NCI-H526 (cell line): ENCODE measurements at places on chromosomes 2 and 18.

DNA sequence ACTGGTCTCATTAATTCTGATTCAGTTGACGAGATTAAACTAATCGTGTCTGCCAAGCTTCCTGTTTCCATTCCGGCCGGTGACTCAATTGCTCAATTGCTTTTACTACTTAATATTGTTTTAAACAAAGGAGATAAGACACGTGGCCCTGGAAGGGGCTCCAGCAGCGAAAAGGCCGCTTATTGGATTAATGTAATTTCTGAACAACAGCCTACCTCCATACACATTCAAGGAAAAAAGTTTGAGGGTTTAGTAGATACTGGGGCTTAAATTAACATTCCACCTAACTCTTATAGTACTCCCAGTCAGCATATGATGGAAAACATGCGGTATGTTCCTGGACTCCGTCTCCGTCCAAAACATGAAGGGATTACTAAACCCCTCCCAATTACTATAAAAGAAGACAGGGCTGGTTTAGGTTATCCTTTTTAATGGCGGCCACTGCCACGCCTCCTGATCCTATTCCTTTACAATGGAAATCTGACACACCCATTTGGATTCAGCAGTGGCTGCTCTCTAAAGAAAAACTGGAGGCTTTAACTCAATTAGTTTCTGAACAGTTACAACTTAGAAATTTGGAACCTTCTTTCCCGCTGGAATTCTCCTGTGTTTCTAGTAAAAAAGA lies 27.1 kb downstream of the VPS54 start:
- DNase-seq = no peak

GRCh38 chr18:2985628-2986027 lies 27.3 kb downstream of the LPIN2 start:
- no peak for DNase-seq

GRCh38 chr2:189602233-189602632 lies 21.6 kb upstream of the SLC40A1 start:
- no peak for DNase-seq

DNA sequence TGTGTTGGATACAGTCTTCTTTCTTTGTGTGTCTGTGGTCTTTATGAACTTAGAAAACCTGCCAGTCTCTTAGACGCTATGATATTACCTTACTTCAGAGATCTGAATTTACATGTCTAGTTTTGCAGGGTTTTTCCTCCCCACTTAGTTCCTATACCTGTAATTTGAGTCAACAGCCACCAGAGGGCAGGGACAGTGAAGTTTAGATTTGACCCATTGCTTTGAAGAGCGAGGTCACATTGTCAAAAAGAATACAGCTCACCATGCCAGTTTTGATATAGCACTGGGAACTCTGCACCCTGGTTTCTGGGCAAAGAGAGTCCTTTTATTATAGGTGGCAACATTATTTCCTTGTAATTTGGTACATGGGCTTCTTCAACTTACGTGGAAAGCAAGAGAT lies 102.3 kb downstream of the MAPK4 start:
- peak; percentile 29 for DNase-seq

DNA sequence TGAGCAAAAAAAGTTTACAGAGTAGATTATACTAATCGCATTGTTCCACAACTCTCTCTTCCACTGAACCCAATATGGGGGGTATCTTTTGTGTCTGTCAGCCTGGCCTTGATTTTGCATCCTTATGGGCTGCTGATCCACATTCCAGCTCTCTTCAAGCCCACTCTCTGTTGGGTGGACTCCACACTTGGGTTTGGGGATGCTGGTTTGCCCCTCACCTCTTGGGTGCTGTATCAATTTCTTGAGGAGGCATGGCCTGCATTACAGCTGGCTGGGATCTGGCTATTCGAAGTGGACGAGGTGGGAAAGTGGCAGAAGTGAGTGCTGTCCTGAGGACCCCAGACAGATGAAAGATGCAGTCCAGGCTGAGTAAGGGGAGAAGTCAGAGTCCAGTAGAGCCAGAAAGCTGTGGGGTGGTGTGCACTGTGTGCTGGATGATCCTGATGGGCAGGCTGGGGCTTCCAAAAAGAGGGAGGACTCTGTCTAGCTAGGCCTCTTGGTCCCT lies 141.4 kb downstream of the CAPN13 start:
- DNase-seq = no peak

GRCh38 chr2:231167745-231168459 lies 30.5 kb upstream of the ARMC9 start:
- DNase-seq = no peak

DNA sequence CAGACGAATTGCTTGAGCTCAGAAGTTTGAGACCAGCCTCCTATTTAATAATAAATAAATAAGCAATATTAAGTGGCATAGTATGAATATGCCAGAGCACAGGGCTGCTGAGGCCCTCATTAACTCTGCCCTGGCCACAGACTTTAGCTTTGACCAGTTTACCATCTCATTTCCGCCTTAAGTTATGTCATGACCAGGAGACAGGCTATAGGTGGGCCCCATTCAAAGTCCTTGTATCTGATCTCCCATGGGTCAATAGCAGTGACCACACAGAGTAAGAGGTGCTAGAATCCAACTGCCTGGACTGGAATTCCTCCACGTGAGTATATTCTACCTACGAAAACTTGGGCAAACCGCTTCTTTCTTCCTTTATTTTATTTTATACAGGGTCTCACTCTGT lies 13.4 kb upstream of the ASXL2 start:
- no peak for DNase-seq

GRCh38 chr2:46229134-46230063 lies 67.8 kb upstream of the EPAS1 start:
- DNase-seq = no peak

- DNase-seq = no peak
These were observed 33.7 kb upstream of the WIPF1 start for GRCh38 chr2:174631009-174631981.

GRCh38 chr18:392928-393573 lies 107.5 kb downstream of the COLEC12 start:
- DNase-seq = no peak

GRCh38 chr2:217366266-217366895 lies 506.5 kb upstream of the TNP1 start:
- DNase-seq = no peak

- no peak for DNase-seq
These were observed 316.8 kb upstream of the HS6ST1 start for GRCh38 chr2:128635361-128635900.

DNA sequence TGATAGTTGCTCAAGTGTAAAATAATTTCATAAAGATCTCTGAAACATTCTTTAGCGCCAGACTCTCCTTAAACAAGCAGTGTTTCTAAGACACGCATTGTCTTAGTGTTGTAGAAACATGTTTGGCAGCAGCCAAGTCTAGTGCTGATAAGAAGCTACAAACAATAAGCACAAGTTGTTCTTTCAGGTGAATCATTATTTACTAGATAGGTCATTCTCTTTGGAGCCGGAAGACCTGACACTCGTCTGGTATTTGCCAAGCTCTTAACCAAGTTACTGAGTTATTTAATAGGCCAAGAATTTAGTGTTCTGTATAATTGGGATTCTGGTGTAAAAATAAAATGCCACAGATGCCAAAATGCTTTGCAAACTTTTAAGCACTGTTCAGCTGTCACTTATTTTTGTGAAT lies 852.1 kb downstream of the CPS1 start:
- no peak for DNase-seq

DNA sequence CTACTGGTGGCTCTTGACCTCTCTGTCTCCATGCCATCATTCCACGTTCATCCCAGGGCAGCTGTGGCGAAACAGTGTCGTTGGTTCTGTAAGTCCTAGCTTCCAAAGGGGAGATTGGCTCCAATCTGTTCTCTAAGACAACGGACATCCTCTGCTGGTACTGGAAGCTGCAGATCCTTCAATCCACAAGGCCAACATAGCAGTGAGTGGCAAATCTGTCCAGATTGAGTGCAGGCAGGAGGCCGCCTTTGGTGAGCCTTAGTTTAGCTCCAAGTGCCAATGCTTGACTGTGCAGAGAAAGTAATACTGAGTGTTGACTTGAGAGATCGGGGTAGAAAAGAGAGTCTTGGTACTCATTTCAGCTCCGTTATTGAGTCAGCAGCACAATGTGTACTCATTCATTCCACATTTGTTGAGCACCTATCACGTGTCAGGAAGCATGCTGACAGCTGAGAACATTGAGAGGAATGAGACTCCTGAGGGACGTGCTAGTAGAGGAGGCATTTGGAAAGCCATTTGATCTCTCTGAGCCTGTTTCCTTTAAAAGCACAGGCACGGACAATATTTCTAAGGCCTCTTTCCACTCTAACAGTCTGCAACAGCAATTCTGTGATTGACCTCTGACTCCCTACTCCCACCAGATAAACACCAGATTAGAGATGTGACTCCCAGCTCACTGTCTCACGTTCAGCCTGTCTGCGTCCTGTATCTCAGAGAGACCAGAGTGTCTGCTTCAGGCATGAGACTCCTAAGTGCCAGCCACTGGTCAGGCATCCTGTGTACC lies 306.0 kb downstream of the CLIP4 start:
- no peak for DNase-seq

DNA sequence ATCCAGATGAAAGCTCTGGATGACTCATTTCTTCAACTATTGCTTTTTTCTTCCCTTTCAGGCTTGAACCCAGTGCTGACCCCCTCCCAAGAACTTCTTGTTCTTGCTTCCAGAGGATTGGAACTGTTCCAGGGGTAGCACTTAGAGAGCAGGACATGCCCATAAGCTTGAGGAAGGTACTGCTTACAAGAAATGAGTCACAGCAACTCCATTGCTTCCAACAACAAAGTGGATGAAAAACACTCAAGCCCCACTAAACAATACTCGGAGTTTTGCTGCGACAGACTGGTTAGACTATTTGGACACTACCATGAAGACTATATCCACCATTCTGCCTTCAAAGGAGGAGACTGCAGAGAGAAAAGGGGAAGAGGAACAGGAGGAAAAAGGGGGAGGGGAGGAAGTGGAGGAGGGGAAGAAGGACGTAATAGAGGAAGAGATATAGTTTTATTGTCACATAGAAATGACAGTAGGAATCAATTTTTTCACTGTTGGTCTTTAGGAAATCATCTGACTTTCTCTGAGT lies 1.6 kb upstream of the EPC2 start:
- no peak for DNase-seq

DNA sequence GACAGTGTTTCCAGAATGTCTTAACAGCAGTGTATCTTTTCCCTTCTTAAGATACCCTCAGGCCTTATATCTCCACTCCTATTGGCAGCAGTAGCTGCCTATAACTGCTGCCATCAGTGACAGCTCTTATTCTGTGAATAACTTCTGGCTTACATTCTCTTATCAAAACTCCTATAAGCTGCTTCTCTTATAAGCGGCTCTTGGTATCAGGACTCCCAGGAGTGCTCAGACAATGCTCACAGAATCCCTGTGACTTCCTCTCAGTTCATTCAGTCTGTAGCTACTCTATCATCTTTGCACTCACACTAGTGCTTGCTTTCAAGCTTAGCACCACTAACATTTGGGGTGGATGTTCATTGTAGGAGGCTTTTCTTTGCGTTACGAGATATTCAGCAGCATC lies 143.7 kb upstream of the CDH7 start:
- DNase-seq = no peak

DNA sequence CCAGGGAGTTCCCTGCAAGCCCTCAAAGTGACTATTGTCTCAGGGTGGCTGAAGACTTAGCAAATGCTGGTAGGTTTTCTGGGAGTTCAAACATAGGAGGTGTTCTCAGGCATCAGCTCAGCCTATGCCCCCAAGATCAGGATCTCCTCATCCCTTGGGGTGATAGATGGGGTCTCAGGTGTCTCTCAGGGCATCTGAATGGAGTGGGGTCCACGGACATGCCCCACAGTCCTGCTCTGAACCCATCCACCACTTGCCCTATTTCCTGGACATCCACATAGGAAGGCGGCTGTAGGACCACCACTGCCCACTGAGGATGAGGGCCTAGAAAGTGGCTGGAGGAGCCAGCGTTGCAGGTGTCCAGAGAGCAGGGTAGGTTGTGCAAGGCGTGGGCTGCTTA lies 287.0 kb upstream of the CXCR4 start:
- DNase-seq = no peak

DNA sequence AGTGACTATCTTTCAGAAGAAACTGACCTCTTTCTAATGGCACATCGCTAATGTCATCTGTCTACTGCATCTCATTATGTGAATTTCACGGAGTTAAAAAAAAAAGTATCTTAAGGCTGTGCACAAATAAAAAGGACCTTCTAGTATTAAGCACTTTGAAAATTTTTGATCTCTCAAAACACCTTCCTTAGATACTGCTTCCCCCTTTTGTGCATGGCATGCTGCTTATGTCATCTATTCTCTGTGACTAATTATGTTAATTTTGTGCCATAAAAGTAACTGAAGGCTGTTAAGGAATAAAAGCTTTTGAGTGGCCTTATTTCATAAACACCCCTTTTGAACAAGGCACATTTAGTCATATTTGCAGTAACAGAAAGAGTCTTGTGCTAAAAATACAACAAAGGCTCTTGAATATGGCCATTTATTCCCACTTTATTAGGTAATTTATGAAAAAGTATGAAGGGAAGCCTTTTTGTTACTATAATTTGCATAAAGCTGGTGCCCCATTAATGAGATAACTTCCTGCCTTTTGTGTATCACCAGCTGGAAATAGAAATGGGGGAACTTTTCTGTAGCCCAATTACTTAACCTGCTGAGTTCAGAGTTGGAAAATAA lies 1412.0 kb upstream of the ZEB2 start:
- peak; percentile 8 for DNase-seq

DNA sequence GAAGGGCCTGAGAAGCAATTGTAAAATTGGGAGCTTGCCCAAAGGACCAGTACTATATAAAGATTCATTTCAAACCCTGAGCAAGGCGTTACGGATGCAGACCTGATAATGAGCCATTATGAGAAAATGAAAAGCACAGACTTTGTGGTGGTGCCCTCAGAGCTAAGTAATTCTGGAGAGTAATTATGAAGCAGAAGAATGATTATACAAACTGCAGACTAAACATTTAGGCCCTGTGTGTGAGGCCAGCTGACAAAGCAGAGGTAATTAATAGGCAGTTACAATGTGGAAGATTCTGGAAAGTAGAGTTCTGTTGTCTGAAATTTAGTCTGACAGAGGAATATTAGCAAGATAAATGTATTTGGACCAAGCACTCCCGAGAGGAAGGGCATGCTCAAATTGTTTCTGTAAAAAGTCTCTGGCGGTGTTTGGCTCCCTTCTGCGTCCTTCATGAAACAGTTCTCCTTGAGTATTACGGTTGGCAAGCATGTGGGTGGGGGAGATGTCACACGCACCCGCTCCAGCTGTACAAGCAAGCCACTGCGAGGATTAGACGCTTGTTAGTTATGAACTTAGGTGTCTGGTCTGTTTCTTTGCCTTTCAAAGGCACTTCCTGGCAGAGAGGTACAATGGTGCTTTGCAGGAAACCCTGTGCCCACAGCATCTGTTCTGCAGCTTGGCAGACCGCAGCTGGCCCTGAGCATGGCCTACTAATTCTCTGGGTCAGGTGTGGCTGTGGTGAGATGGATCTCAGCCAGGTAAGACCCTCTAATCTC lies 45.5 kb downstream of the CDC42EP3 start:
- DNase-seq = no peak

- DNase-seq = no peak
These were observed 7.6 kb upstream of the ASXL2 start for GRCh38 chr2:25885933-25886332.

GRCh38 chr2:222451224-222451674 lies 26.9 kb downstream of the SGPP2 start:
- DNase-seq = no peak
